ENCODE measurements at places on chromosomes 12 and 14.

- DNase-seq = no peak
Measured at GRCh38 chr12:58804749-58805148, 115.6 kb downstream of the LRIG3 start.

DNA sequence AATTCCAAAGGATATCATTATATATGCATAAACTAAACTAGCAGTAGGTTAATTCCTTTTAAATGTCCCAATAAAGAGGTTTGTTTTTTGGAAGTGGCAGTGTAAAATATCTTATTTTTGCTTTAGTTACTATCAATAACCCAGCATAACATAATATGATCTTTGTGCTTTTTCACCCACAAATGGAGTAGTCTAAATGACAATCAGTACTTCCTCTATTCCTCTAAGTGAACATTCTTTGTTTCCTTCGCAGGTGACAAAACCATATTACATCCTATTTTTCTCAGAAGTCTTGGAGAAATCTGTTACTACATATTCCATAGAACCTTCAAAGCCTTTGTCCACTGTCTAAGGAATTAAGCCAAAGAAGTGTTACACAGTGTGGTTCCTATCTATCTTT, 62.5 kb downstream of the MED13L start:
- no peak for DNase-seq

- no peak for DNase-seq
Measured at GRCh38 chr12:47797441-47797840, 22.3 kb downstream of the HDAC7 start.

GRCh38 chr12:5220835-5221234, 177.2 kb downstream of the KCNA5 start:
- no peak for DNase-seq

- no peak for DNase-seq
Measured at GRCh38 chr14:71579331-71579730, 352.9 kb upstream of the RGS6 start.

- DNase-seq = no peak
Measured at GRCh38 chr14:35335388-35336092, 43.4 kb downstream of the PSMA6 start.

GRCh38 chr12:5456030-5456429, 24.1 kb downstream of the NTF3 start:
- DNase-seq = no peak

- DNase-seq = no peak
Measured at GRCh38 chr14:34843011-34843554, 32.1 kb downstream of the BAZ1A start.

DNA sequence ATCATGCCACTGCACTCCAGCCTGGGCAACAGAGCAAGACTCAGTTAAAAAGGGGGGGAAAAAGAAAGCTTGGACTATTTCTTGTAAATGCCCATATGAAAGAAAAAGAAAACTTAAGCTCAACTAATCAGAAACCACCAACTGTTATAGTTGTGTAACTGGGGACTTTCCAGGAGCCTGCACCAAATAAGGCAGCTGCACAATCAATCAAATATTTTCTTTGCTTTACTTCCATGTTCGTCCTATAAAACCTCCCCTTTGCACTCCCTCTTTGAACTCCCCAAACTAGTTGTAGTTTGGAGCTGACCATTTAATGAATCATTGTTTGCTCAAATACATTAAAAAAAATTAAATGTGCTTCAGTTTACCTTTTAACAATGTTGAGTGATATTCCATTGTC, 54.9 kb downstream of the OTOGL start:
- no peak for DNase-seq

GRCh38 chr12:127888943-127889719, 377.8 kb upstream of the TMEM132C start:
- no peak for DNase-seq

GRCh38 chr14:41350476-41350875, 256.2 kb upstream of the LRFN5 start:
- DNase-seq = no peak

DNA sequence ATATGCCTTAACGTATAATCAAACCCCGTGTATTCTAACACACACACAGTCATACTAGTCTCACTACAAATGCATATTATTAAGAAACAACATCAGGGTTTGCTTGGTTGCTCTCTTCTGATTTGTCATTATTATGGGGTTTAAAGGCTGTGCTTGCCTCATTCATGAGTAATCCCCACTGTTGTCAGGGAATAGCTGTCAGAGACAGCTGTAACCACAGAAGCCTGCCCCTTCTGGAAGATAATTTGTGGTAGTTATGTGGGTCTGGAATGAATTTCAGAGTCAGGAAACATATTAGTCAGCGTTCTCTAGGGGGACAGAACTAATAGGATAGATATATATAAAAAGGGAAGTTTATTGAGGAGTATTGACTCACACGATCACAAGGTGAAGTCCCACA, 456.9 kb upstream of the TMEM132C start:
- DNase-seq = no peak

GRCh38 chr12:22333713-22334409, 646 bp downstream of the ST8SIA1 start:
- DNase-seq = no peak

DNA sequence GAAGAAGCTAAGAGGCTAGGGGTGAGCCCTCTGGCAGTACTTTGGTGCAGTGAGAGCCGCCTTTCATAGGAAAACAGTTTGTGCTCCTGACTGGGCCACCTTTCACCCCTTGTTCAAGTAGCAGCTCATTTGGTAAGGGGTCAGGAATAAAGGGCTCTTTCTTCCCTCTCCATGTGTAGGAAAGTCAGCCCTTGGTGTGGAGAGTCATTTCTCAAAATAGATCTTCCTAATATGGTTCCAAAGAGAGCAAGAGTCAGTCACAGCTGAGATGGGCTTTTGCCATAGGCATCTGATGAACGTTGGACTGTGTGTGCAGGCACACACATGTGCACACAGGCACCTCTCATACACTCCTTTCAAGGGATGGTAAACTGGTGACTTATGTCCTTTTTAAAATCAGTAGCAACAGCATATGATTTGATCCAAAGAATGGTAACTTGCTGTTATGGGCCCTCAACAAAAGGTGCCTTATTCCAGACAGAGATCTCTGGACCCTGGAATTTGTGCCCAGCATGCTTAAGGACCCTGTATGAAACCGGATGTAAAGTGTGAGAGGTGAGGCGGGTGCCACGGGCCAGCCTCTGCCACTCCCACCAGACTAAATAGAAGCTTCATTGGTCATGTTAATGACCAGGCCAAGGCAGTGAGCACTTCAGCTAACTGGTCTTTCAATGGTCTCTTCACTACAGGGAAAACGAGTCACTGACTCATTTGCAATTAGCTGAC, 16.7 kb upstream of the RIC8B start:
- DNase-seq = no peak

GRCh38 chr12:109264095-109264942, 44.8 kb downstream of the FOXN4 start:
- DNase-seq = no peak

- no peak for DNase-seq
Measured at GRCh38 chr12:28793581-28794151, 355.4 kb upstream of the FAR2 start.

DNA sequence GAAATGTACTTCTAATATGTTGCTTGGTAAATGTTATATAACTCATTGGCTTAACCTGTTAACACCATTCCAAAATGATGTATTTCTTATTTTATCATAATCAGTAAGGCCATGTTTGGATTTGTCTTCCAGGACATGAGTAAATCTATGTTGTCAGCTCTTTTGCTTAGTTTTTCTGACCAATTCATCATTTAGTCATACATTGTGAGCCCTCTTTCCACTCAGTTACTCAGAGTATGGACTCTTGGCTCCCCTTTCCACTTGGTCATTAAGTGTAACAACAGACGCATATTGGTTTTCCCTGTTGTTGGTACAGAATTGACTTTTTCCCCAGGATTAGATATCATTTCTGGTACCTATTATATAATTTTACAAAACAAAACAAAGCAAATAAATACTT, 9.0 kb upstream of the CLEC4D start:
- no peak for DNase-seq

DNA sequence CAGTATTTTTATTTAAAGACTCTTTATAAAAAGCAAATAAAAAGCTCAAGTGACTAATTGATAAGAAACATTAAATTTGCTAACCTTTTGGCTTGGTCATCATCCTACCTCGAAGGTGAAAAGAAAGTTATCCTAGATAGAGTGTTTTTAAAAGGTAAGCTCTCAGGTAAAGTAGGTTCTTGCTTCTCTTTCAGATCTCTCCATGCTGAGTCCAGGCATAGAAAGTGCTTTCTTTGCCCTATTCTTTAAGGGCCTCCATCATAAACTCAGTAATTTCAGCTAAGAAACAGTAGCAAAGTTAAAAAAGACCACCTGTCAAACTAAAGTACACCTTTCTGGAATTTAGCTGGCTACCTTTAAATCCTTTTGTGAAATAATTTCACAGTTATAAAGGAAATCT, 20.6 kb upstream of the ANHX start:
- no peak for DNase-seq

DNA sequence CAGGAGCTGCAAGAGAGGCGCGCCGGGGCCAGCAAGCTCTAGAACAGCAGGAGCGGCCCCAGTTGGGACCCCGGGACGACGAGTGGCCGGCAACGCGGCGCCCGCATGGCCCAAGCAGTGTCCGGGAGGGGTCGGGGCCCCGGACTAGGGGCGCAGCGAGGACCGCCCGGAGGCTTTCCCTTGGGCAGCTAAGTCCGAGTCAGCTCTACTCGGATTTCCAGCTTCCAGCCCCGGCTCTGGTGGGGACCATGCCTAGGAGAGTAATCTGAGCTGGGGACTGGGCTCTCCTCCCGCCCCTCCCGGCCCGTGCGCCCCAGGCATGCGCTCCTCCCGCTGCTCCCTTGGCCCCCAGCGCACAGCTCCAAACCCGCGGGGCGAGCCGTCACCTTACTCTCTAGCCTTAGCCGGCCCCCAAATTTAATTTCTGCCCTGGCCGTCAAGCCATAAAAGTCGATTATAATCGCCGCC, 41.6 kb upstream of the CAPRIN2 start:
- no peak for DNase-seq

DNA sequence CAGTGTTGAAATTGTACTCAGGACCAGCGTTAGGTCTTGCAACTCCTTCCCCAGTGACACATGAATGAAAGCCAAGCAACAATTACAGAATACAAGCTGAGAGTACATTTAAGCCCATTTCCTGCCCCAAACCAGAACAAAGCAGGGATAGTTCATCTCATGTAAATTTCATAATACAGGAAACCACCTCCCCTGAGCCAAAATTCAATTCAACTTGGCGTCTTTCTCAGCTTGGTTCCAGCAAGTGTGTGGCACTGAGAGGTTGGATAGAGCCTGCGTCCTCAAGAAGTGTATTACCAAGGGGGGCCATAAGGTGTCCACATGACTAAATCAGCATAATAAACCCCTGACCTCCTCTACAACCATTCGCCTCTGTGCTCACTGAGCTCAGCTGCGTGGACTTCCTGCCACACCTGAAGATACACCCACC, 278.9 kb upstream of the CRY1 start:
- DNase-seq = no peak

DNA sequence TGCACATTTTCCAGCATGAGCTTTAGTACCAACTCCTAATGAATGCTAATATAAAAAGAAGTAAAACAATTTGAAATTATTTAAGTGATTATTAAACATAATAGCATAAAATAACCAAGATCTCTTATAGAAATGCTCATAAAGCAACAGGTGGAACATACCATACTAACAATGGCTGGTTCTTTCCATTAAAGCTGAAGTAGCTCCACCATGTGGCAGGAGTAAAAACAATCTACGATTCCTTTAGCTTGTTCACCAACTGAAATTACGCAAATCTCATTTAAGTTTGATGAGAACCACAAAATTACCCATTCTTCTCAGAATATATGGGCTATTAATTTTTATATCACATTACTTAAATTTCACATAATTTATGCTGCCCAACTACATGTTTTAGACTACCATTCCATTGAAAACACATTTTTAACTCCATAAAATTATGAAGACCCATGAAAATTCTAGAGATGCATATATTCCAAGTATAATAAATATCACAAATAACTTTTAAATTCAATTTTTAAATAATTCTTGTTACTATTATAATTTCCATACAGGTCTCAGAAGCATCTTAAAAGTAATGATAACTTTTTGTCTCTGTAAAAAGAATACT, 213.6 kb downstream of the DAD1 start:
- no peak for DNase-seq

DNA sequence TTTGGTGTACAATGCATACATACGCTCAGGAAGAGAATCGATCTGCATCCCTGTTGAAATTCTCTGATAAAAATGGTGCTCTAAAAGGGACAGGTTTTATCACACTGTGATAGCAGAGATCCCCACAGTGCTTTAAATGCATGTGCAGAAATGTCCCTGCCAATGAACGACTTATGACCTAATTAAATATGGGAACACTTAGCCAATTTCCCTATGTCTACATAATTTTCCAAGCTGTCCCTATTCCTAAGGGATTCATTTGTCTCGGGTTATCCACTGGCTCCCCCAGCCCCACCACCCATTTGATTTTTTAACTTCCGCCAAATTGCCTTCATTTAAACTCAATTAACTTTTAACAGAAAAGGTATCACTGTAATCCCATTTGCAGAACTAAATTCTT, 284.6 kb downstream of the TMEM132D start:
- DNase-seq = no peak

DNA sequence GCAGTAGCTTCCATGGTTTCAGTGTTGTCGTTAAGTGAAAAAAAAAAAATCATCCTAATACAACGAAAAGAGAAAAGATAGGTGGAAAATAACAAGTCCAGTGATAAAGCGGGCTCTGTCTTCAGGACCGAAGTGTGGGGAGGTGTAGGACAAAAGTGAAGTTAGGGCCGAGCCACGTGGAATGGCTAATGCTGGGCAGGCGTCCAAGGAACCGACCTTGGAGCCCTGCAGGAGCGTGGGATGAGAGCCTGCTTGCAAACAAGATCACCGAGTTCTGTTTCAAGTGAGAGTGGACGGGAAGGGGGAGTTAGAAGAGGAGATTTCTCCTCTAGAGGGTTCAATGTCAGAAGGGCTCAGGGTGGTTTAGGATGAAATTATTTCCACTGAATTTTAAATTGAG, 22.2 kb downstream of the A2ML1 start:
- DNase-seq = no peak

GRCh38 chr12:25591144-25591543, 38.1 kb upstream of the LMNTD1 start:
- DNase-seq = no peak

DNA sequence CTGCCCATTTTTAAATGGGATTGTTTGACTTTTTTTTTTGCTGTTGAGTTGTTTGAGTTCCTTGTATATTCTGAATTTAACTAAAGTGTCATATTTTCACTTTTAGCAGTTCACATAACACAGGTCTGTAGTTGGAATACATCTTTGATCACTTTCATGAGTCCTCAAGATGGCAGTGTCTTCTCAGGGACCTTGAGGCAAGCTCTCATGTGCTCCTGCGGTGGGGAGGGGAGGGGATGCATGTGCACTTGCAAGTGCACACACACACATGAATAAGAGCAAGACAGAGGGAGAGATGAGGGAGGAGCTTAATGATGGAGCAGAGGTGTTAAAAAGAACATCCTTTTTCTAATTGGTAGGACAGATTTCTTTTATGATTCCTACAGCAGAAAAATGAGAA, 291.4 kb upstream of the OR4E1 start:
- DNase-seq = no peak

- no peak for DNase-seq
Measured at GRCh38 chr12:112694065-112694464, 97.5 kb upstream of the RPH3A start.

- no peak for DNase-seq
Measured at GRCh38 chr12:113815031-113815430, 151.1 kb downstream of the RBM19 start.

Data from stimulated activated CD8-positive, alpha-beta memory T cell treated with anti-CD3 and anti-CD28 coated beads, Interleukin-4, amount 100 ng/mL, for 1 hour (primary cell).